ENCODE measurements at places on chromosomes 3 and 15.

DNA sequence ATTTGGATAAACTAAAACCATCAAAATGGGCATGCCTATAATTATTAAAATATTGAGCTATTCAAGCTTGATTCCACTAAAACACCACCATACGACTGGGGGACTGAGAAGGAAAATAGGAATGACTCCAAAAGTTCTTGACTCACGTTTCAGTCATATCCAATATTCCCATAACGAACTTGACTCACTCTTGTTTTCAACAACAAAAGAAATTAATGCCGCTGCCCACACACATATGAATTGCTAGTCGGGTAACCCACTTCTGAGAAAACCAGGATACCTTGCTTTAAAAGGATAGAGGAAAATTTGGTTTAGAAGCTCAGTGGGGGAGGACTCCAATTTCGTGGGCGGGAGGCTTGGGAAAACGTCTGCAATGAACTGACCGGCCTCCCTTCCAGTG lies 5.2 kb downstream of the HTR3C start:
- DNase-seq = no peak

DNA sequence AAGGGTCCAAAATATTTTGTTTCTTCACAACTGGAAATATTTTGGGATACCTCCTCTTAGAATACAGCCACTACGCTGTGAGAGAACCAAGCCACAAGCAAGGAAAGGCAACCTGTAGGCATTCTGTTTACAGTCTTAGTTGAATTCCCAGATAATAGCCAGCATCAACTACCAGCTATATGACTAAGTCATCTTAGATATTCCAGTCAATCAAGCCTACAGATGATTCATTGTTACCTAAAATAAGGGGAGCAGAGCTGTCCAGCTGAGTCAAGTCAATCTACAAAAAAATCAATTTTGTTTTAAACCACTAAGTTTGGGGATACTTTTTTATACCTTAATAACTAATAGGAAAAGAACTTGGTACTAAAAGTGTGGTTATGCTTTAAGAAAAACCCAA lies 526.4 kb upstream of the DPPA4 start:
- DNase-seq = no peak

DNA sequence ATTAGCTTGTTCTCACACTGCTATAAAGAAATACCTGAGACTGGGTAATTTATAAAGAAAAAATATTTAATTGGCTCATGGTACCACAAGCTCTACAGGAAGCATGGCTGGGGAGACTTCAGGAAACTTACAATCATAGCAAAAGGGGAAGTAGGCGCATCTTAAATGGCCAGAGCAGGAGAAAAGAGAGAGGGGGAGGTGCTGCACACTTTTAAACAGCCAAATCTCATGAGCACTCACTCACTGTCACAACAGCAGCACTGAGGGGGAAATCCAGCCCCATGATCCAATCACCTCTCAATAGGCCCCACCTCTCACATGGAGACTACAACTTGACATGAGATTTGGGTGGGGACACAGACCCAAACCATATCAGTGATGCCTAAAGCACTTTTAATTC lies 82.5 kb downstream of the DCLK3 start:
- DNase-seq = no peak

DNA sequence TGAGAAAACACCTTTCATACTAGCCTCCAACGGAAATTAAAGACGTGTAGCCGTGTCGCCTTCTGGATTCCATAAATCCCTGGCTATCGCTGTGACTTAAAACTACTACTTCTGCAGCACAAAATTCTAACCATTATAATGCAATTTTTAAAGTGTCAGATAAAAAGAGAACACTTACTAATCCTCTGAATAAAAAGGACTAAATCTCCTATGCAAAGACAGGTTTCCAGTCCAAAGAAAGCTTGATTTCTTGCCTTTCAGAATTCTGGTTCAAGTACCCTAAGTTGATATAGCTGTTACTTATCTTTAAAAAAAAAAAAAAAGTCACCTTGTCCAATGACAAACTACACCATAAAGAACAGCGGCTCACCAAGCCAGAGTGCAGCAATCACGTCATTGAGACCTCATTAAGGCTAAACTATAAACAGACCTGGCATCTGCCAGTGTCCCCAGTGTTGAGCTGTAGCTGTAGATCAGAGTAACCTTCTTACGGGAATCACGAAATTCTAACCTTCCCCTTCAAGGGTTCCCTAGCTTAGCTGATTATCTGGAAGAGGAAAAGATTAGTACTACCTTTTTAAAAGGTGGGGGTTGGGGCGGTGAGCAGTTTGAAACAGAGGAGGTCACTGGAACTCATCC lies 2.2 kb downstream of the ABCC5 start:
- DNase-seq = no peak

DNA sequence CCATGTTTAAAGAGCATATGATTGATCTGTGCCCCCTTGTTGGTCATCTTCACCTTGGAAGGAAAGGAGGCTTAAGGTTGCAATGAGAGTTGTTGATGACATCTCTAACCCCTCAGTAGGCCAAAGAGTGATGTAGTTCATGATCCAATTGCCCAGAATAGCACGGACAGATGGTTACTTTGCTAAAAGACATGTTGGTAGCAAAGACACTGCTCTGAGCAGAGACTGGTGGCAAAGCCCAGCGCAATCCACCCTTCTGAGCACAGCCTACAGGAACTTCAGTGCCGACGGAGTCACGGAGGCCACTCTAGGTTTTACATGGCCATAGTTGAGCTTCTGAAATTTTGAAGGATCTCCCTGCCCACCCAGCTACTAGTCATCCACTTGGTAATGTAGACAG lies 21.8 kb downstream of the FBXO45 start:
- no peak for DNase-seq

GRCh38 chr15:39826975-39827374 lies 44.3 kb upstream of the FSIP1 start:
- DNase-seq = no peak

GRCh38 chr3:177150218-177150916 lies 46.9 kb downstream of the TBL1XR1 start:
- DNase-seq = no peak

GRCh38 chr3:122003606-122004005 lies 18.4 kb downstream of the ILDR1 start:
- no peak for DNase-seq

- DNase-seq = no peak
These were observed 34.0 kb downstream of the CBLB start for GRCh38 chr3:105834768-105835167.

DNA sequence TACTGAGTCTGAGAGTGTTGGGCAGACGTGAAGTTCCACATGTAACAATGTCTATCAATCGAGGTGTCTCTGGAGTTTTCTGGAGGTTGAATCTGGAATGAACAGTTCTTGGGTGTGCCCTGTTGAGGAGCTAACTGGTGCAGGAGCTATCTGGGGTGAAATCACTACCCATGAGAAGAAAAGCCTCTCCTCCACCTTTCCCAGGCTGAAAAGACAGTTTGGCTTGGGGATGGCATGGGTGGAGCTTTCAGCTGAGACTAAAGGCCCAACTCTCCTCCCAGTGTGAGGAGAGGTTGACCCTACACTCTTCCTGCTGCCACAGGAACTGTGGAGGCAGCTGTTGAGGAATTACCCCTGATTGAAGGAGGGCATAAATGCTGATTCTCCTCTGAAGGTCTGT lies 54.4 kb upstream of the LRRFIP2 start:
- no peak for DNase-seq

GRCh38 chr3:37053337-37053736 lies 60.0 kb downstream of the MLH1 start:
- DNase-seq = no peak

GRCh38 chr3:172359231-172359630 lies 89.0 kb downstream of the GHSR start:
- no peak for DNase-seq

DNA sequence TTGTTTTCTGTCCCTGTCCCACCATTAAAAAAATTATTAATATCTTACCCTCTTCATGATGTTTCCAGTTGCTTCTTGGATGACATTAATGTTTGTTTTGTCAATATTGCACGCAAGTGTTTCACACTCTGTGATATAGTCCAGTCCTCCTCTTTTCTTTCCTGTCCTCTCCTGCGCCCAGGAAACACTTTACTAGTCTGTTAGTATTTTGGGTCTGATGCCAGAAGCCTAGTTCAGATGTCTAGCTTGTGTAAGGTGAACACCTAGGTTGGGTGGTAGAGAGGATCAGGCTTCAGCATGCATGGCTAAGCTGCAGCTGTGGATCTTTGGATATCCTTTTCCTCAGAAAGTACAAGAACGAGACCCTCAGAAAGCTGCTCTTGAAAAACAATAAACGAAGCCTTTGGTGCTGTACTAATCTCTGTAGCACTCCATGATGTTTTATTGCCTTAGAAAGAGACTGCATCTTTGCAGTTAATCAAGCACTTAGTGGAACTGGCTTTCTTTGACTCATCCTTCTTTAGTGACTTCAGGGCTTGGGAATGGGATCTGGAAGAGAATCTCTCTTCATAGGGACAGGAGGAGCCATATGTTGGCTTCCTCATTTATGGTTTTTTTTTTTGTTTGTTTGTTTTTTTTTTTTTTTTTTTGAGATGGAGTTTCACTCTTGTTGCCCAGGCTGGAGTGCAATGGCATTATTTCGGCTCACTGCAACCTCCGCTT lies 253.4 kb downstream of the LPP start:
- no peak for DNase-seq

GRCh38 chr3:189839576-189839975 lies 208.4 kb downstream of the TP63 start:
- DNase-seq = peak; percentile 69

GRCh38 chr3:194123726-194124125 lies 12.2 kb upstream of the HES1 start:
- no peak for DNase-seq

DNA sequence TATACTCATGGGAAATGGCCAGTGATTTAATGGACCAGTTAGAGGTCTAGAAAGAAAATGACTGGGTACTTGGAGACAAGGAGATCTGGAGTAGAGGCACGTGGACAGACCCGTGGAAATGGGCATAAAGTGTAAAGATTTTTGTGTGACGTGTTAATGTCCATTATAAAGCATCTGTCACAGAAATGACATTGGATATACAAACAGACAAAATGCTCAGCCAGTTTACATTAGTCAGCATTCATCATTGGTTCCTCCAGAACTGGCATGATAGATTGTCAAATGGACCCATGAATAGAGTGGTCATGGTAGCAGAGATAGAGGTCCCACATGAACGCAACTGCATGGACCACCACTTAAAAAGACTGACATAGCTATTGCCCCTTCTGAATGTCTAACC lies 144.1 kb upstream of the GALNT15 start:
- no peak for DNase-seq

DNA sequence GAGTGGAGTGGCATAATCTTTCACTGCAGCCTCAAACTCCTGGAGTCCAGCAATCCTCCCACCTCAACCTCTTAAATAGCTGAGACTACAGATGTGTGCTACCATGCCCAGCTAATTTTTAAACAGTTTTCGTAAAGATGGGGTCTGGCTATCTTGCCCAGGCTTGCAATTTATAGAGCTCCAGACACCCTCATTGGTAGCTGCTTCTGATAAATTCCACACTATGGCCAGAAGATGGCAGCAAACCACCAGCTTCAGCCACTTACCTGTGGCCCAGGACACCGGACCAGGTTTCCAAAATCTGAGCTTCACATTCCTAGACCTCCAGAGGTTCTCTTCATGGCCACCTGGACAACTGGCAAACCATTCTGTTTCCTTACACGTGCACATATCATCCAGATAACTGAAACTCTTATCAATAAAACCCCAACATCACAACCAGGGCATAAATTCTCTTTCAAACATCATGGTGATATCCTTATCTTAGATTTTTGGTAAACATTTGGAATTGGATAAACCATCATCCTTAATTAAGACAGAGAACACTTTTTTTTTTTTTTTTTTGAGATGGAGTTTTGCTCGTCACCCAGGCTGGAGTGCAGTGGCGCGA lies 28.9 kb downstream of the FBXW12 start:
- DNase-seq = no peak

- DNase-seq = no peak
These were observed 44.6 kb downstream of the TRIM71 start for GRCh38 chr3:32862247-32862935.

GRCh38 chr15:92907896-92908712 lies 8.0 kb downstream of the CHD2 start:
- peak; percentile 67 for DNase-seq

DNA sequence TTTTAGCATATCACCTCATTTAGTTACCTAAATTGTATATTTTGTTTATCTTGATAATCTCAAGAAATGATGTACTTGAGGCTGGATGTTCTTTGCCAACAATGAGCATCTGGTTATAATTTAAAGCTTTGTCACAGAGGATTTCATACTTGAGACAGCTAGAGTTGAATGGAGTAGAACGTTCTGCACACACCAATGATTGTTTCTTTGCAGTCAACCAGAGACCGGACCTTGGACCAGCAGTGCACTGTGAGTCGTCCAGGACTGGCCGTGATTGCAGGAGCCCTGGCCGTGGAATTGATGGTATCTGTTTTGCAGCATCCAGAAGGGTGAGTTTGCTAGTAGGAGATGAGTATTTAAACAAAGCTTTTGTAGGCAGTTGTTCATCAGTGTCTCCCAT lies 90.4 kb downstream of the ATG7 start:
- DNase-seq = no peak

- no peak for DNase-seq
These were observed 137.6 kb upstream of the TLE3 start for GRCh38 chr15:70235347-70235746.

DNA sequence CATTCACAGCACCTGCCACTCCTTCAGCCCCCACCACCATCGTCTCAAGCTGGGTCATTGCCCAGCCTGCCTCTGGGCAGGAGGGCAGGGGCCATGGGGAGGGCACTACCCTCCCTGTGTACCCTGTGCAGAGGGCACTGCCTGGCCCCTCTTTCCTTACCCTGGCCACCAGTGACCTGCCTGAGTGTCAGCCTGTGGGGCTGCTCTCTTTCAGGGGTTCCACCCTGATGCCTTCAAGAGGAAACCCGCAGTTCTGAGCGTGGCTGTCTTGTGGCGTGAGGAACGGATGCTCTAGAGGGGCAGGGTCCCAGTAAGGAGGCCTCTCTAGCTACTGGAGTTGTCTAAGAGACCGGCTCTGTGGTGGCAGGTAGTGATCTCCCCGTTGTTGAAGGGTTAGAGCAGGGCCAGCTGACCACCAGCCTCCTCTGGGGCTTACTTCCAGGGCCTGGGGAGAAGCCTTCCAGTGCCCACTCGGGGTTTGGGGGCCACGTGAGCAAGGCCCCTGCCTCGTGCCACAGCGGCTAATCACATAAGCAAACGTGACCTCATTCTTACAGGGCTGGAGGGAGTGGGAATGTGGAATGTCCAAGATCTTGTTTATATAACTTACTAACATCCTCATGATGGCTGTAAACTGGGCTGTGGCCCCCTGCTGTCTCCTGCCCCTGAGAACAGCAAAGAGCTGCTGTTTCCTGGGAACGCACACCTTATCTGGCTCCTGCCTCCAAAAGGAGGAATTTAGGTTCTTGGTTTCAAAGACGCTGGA lies 31.4 kb upstream of the SEC13 start:
- DNase-seq = peak; percentile 78
